NCI-H446 (cell line): ENCODE measurements at places on chromosomes 11 and 22.
A peak's percentile ranks its signal among the peaks of the same experiment; 100 is the strongest.

DNA sequence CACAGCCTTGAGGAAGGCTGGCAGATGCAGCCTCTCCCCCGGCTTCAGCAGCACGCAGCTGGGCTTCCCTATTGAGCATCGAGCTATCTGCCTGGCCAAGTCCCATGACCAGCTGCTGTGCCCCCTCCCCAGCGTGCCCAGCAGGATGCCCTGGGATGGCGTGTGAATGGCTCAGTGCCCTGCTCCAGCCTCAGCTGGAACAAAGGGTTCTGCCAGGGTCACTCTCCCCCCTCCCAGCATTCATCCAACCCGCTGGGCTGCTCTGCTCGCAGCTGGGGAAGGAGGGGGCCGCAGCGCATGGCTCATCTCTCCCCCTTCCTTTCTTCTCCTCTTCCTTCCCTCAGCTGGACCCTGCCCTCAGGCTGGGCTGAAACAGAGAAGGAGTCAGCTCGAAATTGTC is 14.5 kb downstream of the LRP4 start:
- DNase-seq: peak; percentile 69

GRCh38 chr11:11770921-11771486 is 70.8 kb upstream of the USP47 start:
- no peak for DNase-seq

GRCh38 chr11:125401235-125401634 is 94.8 kb downstream of the FEZ1 start:
- no peak for DNase-seq

- DNase-seq: no peak
Measured at GRCh38 chr11:122220321-122220720, 104.3 kb upstream of the BLID start.

DNA sequence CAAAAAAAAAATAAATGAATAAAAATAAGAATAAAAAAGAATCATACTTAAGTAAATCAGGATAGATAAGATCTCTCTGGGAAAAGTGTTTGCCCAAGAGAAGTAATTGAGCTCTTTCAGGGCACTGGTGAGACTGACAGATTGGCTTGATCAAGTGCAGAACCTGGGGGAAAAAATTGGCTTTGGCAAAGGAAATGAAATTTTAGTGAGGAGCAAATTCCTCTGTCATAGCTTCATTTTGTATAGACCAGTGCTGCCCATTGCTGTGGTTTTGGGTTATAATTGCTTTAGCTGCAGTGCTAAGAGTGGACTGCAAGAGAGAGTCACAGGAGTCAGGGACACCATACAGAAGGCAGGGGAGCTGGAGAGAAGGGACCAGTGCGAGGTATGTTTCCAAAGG is 35.7 kb downstream of the SFI1 start:
- no peak for DNase-seq

DNA sequence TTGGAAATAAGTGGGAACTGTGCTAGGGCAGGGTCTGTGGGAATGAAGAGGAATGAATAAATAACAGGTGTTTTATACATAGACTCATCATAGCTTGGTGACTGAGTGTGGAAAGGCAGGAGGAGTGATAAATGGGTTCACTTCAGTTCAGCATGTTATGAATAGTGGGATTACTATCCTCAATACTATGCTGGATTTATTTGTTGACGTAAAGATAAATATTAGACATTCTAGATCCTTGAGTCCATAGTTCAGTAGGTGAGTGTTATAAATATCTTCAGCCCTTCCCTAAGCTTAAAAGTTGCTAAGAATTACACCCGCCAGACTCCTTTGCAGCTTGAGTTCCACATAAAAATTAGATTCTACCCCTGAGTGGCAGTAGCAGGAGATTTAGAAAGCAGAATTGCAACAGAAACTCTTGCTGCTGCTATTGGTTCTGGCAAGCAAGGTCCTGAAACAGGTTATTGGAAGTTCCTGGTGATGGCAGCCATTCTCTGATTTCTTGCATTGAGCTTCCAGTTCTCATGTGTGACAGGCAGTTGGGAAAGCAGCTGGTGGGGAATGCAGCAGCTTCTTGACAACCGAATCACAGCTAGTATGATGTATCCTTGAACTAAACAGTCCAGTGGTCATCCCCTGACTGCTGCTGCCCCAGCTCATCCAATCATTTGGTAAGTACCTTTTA is 1558.9 kb downstream of the FAM181B start:
- DNase-seq: no peak

- no peak for DNase-seq
Measured at GRCh38 chr11:19984048-19984742, 176.1 kb downstream of the DBX1 start.

DNA sequence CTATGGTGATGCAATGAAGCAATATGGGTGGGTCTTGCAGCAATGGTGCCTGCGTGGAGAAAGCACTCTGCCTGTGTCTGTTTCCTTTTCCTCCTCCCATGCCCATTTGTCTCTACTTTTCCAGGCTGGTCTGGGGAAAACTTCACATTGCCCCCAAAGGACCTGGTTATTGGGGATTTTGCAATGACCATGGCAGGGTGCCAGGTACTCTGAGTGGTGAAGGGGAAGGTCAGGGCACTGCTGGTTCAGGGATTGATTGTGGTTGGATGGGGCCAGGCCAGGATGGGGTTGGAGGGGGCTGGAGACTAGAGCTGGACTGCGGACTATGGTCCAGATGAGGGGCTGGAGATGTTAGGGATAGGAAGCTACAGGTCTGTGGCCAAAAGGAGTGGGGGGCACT is 92.1 kb downstream of the INSC start:
- no peak for DNase-seq

DNA sequence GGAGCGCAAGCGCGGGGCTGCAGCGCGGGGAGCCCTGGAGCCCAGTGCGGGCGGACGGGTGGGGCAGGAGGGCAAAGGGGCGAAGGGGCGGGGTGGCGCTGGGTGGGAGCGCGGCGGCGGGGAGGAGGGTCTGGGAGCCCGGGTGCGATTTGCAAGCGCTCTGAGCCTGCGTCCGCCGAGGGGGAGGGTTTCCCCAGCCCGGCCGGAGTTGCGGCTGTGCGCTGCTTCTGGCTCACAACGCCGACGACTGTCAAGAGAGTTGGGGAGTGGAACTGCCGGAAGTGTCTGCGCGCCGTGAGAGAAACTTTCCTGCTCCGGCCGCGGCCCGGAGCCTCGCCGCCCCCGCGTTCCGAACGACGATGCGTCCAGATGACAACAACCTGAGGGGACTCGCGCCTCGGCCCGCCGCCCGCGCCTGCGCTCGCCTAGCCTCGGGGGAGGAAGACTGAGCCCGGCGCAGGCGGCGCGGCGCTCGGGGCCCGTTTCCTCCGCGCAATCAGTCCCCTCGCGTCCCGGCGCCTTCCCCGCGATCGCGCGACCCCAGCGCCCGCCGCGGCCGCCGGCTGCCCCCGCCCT is at the start of gene ARHGAP42:
Gene ARHGAP42, plus strand, starts transcription at position 235 of the 576 bp plus-strand sequence. CDS start 391 bp downstream, outside the sequence.
- peak; percentile 64 for DNase-seq

GRCh38 chr22:33922349-33922681 is 2.0 kb upstream of the LARGE1 start:
- DNase-seq: no peak

GRCh38 chr11:1296287-1296686 is 13.1 kb downstream of the TOLLIP start:
- no peak for DNase-seq

DNA sequence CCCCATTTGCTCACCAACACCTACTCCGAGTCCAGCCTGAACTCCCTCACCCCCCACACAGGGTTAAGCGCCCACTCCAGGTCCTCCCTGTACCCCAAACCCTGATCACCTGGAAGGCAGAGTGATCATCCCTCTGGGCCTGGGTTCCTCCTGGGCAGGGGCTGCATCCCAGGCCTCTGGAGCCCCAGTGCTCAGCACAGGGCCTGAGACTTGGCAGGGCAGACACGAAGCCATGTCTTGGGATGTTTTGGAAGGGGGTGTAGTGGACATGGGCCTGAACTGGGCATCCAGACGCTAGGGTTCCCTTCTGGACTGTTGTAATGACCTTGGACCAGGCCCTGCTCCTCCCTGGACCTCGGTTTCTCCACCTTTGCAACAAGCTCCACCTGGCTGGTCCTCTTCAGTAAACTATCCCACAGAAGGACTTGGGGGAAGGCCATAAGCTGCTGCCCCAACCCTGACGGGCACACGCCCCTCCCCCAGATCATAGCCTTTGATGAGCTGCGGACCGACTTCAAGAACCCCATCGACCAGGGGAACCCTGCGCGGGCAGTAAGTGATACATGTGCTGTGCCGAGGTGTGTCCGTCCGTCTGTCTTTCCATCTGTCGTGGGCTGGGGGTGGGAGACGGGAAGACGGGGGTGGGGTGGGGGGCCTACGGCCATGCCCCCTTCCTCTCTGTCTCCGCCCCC is 3.9 kb downstream of the CNIH2 start:
- no peak for DNase-seq

DNA sequence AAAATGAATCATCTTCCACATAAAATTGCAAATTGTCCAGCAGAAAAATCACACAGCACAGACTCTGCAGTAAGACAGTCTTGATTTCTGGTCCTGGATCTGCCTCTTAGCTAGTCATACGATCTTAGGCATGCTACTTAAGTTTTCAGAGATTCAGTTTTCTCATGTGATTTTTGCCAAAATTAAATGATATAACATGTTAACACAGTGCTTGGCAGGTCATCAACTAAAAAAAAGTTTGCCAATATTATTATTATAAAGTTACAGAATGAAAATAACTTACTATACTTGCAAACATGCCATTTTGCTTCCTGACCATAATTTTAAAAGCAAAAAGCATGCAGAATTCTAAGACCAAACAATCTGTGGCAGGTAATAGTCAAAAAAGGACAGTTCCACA is 15.1 kb downstream of the RAB30 start:
- DNase-seq: no peak

DNA sequence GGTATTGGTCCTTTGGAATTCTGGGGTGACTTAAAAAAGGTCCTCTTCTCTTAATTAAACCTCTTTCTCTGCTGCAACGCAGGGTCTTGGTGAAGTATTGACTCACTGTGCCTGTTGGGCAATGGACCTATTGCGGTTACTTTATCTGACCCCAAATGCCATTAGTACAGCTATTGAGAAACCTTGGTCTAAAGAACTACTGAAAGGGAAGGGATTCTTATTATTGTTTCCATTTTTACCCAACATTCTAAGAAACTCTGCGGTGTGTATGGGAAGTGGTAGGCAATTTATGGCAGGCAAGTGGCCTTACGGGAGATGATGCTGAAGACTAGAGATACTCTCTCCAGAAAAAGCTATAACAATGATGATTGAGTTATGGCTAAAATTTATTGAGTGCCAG is 12.5 kb downstream of the SLC6A5 start:
- no peak for DNase-seq

DNA sequence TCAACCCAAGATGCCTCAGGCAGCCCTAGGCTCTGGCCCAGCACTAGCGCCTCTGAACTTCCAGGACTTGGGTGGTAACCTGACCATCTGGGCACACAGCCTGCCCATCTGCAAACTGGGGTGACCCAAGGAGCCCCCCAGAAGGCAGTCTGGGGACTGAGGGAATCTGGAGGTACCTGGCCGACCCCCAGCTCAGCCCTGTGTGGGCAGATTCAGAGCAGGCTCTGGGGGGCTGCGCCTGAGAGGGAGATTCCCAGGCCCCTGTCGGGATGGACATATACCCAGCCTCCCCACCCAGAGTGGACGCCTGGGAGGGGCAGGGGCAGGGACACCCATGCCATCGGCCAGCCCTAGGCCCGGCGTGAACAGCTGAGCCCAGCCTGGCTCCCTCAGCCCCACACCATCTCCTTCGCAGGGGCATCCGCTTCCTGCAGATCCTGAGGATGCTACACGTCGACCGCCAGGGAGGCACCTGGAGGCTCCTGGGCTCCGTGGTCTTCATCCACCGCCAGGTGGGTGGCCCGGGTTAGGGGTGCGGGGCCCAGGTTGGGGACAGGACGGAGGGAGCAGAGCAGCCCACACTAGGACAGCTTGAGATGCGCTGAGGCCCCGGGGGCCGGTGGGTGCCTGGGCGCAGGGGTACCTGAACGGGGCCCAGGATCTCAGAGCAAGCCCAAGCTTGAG is 126.9 kb downstream of the KCNQ1 start:
- no peak for DNase-seq

DNA sequence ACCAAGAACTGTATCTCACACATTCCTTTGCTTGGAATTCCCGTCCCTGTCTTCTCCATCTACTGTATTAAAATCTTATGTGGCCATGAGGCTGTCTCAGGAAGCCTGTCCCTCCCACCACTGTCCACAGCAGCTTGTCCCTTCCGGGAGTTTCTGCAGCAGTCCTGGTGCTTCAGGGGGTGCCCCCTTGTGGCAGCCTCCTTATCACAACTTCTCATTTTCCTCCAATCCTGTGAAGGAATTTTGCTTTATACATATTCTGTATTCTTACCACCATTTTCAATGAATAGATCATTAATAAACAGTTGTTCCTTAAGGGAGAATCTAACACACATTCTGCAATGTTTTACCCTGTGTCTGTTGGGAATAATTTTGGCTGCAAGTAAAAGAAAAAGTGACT is 220.4 kb upstream of the RAG2 start:
- DNase-seq: no peak

DNA sequence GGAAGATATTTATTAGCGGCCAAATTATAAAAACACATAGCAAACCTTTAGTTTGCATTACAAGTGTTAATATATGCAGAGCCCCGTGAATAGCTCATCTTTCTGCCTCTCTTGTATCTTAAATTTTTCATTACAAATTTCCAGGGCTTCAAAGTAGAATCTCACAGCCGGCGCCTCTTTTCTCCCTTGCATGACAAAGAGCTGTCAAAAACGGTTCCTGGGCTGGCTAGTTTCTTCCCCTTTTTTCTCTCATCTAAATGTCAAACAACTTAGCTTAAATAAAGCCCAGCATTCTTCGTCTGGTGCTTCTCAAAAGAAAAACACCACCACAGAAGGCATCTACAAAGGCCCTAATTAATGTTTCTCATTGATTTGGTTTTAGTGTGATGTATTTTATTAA is 253.0 kb downstream of the INSC start:
- no peak for DNase-seq

GRCh38 chr11:58592760-58593472 is 14.1 kb downstream of the ZFP91 start:
- no peak for DNase-seq

DNA sequence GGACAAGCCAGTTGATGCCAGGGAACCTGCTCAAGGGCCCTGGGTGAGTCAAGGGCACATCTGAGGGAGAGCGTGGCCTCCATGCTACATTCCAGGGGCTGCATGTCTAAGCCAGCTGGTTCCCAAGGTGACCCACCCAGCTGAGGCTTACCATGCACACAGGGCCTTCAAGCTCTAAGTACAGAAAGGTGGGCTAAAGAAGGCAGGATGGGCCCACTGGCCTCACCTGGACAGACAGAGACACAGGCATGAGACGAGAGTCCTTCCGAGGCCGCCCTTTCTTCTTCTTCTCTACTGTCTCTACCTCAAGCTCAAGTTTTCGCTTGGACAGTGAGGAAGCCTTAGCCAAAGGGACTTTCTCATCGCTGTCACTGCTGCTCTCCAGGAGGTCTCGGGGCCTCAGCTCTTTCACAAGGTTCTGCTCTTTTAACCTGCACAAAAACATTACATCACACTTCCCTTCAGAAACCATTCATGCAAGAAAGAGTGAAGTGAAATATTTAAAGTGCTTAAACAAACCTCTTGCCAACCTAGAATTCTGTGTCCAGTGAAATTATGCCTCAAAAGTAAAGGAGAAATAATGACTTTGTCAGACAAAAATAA is 69.9 kb downstream of the HIRA start:
- DNase-seq: no peak

- no peak for DNase-seq
Measured at GRCh38 chr22:49152939-49153770, 674.5 kb downstream of the BRD1 start.

- DNase-seq: no peak
Measured at GRCh38 chr22:46865052-46865434, 102.6 kb downstream of the TBC1D22A start.
